Fibroblast of skin of right quadriceps (primary cell): ENCODE measurements at places on chromosomes 7 and 10.

DNA sequence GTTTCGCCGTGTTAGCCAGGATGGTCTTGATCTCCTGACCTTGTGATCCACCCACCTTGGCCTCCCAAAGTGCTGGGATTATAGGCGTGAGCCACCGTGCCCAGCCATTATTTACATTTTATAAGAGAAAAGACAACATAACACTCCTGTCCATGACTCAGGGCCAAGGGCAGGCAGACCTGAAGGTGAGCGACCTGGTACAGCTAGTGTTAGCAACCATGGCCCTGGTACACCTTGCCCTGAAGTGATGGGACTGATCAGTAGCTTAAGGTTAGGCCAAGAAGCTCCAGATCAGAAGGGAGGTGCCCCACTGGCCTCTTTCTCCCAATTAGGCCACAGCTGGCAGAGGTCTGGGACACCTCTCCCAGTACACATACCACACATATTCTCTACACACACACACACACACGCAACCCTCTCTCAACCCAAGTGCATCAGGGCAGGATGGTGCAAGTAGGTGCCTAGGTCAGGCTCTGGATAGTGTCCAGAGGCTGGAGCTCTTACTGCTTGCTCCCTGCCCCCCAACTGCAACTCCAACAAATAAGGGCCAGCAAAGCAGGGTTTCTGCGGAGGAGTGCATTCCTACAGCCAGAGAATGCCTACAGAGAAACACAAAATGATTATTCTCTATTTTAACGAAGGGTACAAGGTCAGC is 43.8 kb downstream of the DPCD start:
- no peak for DNase-seq

DNA sequence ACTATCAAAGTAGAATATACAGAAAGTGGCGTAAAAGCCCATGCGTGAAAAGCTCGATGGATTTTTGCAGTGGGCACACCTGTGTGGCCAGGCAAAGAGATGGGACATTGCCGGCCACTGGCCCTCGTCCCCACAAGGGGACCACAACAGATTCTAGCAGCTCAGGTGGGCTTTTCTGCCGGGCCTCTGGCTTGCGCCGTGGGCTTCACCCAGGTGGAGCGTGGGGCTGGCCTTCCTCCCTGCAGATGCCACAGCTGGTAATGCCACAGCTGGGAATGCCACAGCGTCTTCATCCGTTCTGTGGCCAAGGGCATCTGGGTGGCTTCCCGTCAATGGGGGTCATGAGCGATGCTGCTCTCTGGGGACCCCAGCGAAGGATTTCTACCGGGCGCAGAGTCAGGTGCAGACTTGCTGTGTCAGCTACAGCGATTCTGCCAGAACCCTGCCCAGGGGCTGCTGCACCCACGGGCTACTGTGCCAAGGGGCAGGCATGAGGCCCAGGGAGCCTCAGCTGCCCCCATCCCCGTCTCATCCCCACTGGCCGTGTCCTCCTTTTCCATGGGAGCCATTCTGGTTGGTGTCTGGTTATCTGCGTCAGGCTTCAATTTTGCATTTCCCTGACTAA is 52.5 kb upstream of the NKX6-2 start:
- DNase-seq, result no peak

- DNase-seq, result no peak
These were observed 410.8 kb upstream of the PRKCQ start for GRCh38 chr10:6990891-6991290.

- DNase-seq, result no peak
These were observed 227.8 kb downstream of the CELF2 start for GRCh38 chr10:11245510-11245909.

GRCh38 chr7:132221356-132221755 is 354.9 kb downstream of the PLXNA4 start:
- no peak for DNase-seq

DNA sequence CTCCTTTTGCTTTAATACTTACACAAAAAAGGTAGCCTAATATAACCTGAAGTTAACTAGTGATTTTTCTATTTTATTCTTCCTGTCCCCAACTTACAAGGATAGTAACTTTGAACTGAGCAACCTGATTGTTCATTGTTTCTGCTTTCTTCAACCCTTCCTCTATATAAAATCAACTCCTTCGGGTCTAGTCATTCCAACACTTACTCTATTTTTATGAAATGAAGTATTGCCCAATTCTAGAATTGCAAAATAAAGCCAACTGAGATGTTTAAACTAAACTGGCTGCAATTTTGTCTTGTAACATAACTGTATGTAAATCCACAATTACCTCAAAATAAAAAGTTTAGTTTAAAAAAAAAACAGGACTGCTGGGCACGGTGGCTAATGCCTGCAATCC is 20.3 kb upstream of the DNA2 start:
- no peak for DNase-seq

GRCh38 chr7:26667514-26668133 is 196.8 kb downstream of the SKAP2 start:
- peak; percentile 90 for DNase-seq

GRCh38 chr10:13681095-13681494 is 94.3 kb downstream of the PRPF18 start:
- no peak for DNase-seq

- DNase-seq, result peak; percentile 27
These were observed 301.6 kb downstream of the SNX13 start for GRCh38 chr7:17638727-17639126.

DNA sequence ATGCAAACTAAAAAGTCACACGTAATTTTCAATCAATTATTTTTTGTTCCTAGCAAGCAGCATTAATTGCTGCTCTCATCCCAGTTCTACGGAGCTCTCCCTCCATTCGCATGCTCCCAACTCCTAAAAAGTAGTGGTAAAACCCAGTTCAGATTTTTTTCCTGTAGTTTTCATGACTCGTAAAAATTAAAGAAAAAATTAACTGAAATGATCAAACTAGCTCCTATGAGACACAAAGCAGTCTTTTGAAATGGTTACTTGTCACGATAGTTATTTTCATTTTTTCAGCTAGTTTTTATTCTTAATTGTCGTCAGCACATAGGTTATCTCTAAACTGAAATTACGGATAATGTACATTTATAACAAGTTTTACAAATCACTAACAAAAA is 1.8 kb downstream of the HNRNPA2B1 start:
- DNase-seq, result no peak

DNA sequence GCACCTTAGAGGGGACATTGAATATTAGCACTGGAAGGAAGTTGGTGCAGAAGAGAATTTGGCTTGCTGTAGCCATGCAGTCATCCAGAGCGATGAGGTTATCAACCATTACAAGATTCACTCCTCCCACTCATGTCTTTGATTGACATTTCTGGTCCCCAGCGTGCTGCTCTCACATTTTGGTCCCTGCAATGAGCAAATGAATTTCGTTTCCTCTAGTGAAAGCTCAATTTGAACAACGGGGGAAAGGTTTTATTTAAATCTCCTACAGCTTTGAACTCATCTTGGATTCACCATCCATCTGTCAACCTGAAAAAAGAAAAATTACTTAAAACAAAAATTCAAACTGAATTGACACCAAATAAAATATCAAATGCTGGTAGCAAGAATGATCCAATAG is 975.2 kb downstream of the NRG3 start:
- DNase-seq, result no peak

- DNase-seq, result no peak
These were observed 50.0 kb upstream of the MTPN start for GRCh38 chr7:136027160-136027559.

DNA sequence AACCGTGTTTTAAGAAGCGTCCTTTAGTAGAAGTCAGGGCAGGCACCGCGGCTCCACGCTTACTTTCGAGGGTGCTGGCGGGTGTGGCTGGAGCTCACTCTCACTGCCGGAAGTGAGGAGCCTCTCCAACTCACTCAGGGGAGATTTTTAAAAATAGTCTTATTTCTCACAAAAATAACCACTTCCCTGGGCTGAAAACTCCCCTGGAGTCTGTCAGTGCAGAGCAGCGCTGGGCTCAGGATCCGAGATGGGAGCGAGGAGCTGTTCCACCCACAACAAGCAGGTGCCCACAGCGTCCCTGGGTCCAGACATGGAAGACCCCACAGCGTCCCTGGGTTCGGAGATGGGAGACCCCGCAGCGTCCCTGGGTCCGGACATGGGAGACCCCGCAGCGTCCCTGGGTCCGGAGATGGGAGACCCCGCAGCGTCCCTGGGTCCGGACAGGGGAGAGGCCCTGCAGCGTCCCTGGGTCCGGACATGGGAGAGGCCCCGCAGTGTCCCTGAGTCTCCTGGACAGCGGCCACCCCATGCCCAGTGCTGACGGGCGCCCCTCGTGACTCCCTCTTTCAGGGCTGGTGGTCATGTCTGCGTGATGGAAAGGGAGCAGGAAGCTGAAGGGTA is 51.2 kb downstream of the VIPR2 start:
- DNase-seq, result no peak

GRCh38 chr10:110284262-110284661 is 20.5 kb downstream of the SMNDC1 start:
- DNase-seq, result no peak

DNA sequence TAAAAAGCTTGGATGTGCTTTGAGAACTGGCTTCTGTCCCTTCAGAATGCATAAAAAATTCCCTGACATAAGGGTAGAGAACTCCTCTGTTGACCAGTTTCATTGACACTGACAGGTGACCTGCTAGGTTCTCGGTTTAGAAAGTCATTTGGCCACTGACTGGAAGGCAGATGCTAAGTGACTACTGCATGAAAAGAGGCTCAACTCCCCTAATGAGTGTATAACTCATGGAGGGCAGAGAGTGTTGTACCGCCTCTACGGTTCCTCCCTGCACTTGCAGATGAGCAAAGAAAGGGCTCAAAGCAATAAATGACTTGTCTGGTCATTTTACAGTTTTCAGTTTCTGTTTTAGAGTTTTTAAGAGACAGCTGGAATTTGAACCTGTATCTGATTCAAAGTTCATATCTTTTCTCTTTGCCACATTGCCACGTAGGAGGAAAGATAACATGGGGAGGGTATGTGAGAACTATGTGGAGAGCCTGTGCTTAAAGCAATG is 2.9 kb upstream of the FGL2 start:
- no peak for DNase-seq

DNA sequence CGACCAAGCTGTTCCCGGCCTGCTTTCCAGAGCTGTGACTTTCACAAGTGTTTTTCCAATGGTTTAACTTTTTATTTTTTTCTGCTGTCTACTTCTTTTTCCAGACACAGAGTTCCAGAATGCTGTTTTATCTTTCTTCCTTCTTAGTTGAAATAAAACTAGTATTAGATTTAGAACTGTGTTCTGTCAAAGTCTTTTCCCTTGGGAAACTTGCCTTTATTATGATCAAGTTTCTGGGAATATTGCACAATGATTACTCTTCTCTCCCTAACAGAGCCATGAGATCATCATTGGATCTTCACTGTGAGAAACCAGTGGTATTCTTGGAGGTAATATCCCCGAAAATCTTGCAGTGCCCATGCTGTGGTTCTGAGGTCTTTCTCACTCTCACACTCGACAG is 104.9 kb upstream of the KCND2 start:
- peak; percentile 70 for DNase-seq

GRCh38 chr10:51377932-51378599 is 303.8 kb downstream of the PRKG1 start:
- no peak for DNase-seq

GRCh38 chr10:7605565-7606295 is 61.0 kb downstream of the ITIH5 start:
- DNase-seq, result no peak

DNA sequence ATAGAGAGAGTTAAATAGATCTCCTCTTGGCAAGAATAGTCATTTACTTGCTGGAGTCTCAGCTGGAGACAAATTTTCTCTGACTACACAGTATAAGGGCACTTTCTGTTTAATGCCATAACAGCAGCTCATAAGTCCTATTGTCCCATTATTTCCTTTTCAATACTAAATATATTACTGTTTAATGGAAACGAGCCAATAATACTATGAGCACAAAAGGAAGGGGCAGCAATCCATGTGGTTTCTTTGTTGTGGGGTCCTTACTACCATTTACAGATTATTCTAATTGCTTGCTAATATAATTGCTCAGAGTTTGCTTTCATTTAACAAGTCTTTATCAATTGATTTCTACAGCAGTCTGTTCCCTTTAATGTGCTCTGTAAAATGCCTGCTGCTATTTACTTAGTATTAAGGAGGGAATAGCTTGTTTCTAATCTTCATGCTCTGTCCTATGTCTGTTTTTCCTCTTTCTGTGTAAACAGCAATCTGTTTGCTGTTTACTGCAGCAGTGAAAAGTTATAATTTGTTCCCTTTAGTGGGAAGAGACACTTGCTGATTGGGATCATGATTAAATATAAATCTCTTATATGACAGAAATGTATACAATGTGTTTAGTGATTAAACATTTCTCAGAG is 296.2 kb upstream of the SMIM30 start:
- no peak for DNase-seq

DNA sequence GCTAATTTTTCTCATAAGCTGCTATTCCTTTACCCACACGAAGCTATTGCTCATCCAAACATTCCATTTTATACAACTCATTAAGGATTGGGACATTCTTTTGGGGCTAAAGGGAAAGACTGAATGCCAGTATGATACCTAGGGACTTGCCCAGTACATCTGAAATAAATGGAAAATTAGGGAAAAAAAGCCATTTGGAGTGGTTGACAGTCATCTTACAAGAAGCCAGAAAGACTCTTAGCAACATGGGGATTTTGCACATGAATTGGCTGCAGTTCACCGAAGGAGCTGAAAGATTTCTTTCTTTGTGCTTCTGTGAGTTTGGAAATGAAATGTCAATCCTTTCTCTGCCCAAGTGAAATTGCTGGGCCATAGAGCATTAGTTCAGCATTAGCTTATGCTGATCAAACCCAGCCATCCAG is 43.3 kb upstream of the MTURN start:
- DNase-seq, result peak; percentile 86

- DNase-seq, result no peak
These were observed 160.6 kb downstream of the FGFR2 start for GRCh38 chr10:121437596-121437995.

DNA sequence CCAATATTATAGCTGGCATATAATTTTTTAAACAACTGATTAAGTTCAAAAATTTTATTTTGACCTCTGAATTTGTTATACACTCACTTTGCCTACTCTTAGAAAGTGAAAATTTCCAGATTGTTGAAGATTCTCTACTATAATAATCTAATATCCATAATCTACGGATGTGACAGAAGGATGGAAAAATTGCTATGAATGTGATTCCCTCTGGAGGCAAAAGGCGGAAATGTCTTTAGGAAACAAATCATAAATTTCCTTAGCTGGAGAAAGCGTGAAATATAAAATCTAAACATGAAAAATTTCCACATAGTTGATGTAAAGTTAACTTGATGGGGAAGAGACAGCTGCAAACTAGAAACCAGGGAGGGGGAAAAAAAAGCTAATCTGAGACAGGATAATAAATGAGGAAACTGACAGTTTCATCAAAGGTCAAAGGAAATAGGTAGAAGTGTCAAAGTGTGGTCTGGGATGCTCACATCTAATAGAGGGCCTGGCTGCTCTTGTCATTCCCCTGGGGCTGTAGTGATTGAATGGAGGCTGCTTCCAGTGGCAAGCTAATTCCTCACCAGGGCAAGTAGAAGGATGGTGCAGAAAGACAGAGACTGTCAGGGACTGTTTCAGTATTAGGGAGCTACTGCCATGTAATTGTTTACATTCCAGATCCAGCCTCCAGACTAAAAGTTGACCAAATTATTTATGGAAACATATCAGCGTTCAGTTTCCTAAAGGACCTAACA is 264.5 kb downstream of the SDHAF3 start:
- no peak for DNase-seq
